ENCODE measurements at places on chromosomes 6 and 20.

- no peak for DNase-seq
These were observed 2.0 kb downstream of the NAA20 start for GRCh38 chr20:20019123-20019522.

GRCh38 chr6:156359912-156360311, 417.3 kb upstream of the ARID1B start:
- no peak for DNase-seq

- DNase-seq = no peak
These were observed 187.7 kb downstream of the UST start for GRCh38 chr6:148934539-148934938.

- DNase-seq = no peak
These were observed 147.8 kb downstream of the HS3ST5 start for GRCh38 chr6:114195027-114195365.

DNA sequence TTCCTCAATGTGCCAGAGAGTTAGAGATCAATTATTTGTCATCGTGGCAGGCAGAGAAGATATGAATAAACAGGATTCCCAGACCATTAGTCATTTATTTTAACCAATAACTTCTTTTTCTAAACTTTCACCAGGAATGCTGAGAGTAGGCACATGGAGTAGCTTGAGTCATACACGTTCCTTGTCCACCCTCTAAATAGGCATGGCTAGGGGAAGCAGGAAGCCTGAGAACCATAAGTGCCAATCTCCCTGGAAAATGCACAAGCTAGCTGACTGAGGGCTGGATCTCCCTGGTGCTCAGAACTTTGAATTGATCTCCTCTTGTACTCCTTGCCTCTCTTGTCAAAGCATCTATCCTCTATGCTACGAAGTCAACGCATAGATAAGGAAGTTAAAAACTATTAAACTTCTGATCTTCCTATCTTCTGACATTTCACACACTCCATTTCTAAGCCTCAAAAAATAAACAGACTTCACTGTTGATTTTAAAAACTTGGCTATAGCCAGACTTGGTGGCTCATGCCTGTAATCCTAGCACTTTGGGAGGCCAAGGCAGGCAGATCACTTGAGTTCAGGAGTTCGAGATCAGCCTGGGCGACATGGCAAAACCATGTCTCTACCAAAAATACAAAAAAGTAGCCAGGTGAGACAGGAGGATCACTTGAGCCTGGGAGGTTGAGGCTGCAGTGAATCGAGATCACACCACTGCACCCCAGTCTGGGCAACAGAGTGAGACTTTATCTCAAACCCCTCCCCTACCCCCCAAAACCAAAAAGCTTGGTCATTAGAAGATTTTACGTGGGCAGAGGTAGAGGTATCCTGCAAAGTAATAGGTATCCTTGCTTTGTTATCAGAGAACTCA, 11.8 kb downstream of the ADTRP start:
- no peak for DNase-seq

DNA sequence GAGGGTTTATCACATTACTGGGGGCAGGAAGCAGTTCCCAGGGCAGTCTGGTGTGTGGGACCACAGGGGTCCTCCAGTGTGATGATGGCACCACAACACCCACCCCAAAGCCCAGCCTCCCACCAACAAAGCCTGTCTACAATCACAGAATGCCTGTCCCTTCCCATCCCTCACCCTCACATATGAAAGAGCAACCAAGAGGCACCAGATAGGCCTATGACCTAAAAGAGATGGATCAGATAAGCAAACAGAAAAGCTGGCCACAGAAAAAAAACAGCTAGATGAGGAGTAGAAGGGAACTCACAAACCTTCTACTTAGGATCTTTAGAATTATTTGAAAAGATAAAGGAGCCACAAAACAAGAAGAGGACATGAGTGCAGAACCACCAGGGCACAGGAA, 54.3 kb downstream of the SERAC1 start:
- DNase-seq = no peak

- DNase-seq = no peak
These were observed 121.5 kb downstream of the CEBPB start for GRCh38 chr20:50312002-50312681.

- DNase-seq = no peak
These were observed 636 bp downstream of the ELOVL2 start for GRCh38 chr6:11043378-11043960.

- DNase-seq = no peak
These were observed 128.0 kb downstream of the RFPL4B start for GRCh38 chr6:112475083-112475482.

DNA sequence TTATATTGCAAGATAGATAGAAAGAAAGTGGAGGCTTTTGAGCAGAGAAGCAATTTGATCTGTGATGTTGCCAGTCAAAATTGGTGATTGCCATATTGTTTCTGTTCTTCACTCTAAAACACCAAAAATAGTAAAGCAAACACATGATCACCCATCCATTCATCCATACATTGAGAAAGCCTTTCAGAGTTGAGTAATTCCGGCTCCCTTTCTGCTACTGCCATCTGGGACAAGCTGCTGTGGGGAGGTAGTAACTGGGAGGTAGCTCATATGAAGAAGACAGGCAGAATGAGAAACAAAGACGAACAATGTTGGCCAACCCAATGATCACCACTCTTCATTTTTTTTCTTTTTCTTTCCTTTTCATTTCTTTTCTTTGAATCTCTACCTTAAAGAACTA, 51.1 kb upstream of the HBS1L start:
- no peak for DNase-seq

DNA sequence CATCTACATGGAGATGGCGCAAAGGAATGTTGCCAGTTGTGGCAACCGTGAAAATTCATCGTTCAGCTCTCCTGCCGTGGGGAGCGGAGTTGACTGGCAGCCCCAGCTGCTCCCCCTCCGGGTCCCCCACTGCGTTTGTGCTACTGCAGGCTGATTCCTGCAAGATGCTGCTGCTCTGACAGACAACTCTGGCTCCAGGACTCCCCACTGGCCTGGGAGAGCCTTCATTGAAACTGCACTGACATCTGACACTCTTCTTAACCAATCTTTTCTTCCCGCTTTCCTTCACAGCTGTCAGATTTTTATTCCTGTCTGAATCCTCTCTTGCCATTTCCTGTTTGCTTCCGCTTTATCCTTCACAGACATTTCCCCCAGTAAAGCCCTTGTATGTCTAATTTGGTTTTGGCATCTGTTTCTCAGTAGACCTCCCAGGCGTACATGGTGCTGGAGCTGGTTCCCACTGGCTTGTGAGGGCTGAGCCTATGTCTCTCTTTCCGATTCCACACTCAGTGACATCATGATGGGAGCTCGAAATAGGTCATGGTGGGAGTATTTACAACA, 9.5 kb upstream of the ATRN start:
- no peak for DNase-seq

- no peak for DNase-seq
These were observed 60.3 kb upstream of the FABP7 start for GRCh38 chr6:122719176-122719575.

GRCh38 chr20:61896058-61896961, 169.4 kb downstream of the TAF4 start:
- DNase-seq = no peak

DNA sequence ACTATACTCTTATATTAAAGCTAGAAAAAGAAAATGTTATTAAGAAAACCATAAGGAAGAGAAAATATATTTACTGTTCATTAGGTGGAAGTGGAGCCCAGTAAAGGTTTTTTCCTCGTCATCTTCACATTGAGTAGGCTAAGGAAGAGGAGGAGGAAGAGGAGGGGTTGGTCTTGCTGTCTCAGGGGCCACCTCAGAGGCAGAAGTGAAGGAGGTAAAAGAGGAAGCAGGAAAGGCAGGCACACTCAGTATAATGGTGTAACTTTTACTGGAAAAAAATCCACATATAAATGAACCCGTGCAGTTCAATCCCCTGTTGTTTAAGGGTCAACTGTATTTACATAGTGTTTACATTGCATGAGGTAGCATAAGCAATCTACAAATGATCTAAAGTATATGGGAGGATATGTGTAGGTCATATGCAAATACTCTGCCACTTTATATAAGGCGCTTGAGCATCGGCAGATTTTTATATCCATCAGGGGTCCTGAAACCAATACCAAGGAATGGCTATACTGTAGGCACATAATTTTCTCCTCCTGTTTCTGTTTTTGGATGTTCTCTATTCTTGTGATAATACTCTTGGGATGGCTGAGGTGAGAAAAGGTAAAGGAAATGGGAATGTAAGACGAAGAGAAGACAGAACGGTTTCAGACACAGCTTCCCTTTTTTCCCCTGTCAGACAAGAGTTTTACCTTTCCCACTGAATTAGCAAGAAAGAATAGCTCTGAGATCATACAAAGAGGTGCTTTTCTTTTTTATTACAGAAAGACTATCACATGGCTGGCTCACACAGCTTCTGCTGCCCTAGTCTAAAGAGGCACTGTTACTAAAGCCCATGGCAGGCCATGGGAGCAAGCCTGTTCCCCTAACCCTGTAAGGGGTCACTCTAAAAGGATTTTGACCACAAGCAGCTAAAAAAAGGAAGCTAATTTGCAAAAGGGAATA, 59.9 kb downstream of the NUDT3 start:
- no peak for DNase-seq

- DNase-seq = no peak
These were observed 87.4 kb downstream of the IRAK1BP1 start for GRCh38 chr6:78954740-78955139.

- no peak for DNase-seq
These were observed 95.3 kb downstream of the NFATC2 start for GRCh38 chr20:51447097-51447764.

DNA sequence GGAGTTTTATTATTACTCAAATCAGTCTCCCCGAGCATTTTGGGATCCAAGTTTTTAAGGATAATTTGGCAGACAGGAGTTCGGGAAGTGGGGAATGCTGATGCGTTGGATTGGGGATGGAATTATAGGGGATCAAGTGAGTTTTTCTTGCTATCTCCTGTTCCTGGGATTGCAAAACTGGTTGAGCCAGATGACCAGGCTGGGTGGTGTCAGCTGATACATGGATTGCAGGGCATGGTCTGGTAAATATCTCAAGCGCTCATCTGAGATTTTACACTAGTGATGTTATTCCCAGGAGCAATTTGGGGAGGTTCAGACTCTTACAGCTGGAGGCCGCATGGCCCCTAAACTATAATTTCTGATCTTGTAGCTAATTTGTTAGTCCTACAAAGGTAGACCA, 54.7 kb downstream of the ENPP1 start:
- no peak for DNase-seq

Data from GM12864 (cell line).